ENCODE measurements at places on chromosomes 4 and X.

DNA sequence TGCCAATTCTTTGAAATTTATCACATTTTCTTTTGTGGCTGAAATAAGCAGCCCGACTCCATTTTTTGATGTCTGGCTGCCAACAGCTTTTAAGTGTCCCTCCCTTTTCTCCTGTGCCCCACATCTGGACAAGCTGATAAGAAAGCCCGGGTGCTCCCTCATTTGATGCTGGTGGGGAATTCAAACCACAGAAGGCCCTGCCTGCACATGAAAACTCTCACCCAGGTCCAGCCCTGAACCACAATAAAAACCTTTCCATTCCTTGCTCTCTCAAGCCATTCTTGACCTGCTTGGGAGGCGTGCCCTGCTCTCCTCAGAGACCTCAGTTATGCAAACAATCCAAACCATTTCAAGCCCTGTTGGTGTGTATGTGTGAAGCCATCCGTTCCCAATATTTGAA lies 93.9 kb downstream of the FAM53A start:
- DNase-seq: no peak

DNA sequence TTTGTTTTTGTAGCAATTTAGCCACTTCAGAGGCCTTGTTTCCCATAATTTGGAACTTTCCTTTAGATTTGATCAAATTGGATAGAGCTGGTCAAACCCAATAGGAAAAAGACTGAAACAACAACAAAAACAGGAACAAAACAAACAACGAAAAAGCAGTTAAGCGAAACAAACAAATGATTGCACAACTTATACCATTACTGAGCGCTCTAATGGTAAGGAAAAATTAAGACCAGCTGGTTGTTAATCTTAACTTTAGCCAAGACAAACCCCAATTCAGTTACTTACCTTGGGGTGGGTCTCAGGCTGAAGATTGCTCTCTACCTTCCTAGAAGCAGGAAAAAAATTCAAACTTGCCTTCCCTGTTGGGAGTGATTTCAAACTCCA lies 38.3 kb downstream of the SPCS3 start:
- no peak for DNase-seq

GRCh38 chr4:51843309-51844152 lies 578 bp downstream of the DCUN1D4 start:
- DNase-seq: no peak

- no peak for DNase-seq
These were observed 10.5 kb upstream of the TLR3 start for GRCh38 chr4:186058253-186058979.

DNA sequence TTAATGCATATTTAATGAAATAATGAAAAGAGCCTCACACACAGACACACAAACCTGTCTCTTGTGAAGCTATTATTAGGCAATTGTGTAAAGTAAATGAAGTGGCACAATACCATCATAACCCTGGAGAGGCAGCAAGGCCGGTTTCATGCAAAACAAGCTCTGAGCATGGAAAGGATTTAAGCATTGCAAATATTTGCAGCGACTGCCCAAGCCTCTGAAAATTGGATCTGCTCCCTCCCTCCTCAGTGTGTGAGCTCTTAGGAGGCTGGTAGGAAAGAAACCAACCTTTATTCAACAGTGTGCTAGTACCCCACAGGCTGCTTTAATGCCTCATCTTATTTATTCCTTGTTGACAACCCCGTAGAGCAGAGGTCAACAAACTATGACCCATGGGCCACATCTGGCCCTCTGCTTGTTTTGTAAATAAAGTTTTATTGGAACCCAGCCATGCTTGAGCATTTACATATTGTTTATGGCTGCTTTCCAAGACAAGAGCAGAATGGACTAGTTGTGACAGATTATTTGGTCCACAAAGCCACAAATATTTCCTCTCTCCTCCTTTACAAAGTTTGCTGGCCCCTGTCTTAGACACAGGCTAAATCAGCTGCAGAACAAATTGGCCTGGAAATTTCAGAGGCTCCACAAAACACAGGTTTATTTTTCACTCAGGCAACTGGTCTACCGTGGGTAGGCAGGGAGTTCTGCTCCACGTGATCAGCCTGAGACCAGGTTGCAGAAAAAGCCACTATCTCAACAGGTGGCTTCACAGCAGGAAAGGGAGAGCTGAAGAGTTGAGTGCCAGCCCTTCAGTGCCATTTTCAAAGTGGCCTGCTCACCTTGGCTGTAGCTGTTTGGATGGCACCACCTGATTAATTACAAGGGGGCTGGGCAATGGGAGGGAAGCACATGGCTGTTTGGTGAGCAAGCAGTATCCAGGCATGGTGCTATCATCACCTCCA lies 16.8 kb downstream of the RS1 start:
- no peak for DNase-seq

DNA sequence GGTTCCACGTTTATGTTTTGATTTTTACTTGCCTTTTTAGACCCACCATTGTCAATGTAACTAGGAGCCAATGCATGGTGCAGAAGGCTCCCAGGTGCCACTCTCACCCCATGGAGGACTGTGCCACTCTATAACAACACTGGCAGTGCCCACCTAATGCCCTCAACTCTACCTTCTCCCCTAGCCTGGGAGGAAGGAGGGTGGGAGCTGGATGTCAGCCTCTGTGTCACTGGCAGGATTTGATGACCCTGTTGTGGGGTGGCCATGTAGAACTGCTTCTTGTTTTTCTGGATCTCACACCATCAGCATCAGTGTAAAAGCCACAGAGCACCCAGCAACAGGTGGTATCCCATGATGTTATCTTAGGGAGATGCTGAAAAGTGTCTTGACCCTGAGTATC lies 13.7 kb upstream of the ADH1B start:
- no peak for DNase-seq

DNA sequence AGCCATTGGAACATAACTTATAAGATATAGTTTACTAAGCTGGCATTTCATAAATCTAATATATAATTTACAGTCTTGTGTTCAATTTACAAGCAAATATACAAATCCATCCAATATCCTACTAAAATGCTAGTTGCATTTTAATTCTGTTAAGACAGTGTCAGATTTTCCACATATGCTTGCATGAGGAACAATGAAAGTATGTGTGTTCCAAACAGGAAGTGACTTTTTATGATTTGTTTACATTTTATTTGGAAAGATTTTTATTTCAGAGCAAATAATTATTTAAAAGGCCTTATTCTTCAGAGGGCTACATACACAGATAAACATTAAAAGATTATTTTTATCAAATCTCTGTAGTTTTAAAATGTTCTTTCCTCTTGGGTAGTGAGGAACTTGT lies 130.1 kb downstream of the KLHL34 start:
- DNase-seq: no peak

DNA sequence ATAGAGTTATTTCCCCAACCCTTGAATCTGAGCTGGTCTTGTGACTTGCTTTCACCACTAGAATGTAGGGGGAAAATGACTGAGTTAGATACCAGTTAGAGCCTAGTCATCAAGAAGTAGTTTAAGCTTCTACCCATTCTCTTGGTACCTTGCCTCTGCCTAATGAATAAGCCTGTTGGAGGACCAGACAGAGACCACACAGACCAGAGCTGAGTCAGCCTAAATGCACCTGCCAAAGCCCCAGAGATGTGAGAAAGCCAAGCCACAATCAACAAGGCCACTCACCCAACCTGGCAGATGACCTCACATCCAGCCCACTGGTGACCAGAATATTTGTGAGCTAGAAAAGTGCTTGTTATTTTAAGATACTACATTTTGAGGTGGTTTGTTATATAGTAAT lies 85.2 kb upstream of the DCLK2 start:
- no peak for DNase-seq

- no peak for DNase-seq
These were observed 503.3 kb downstream of the RPA4 start for GRCh38 chrX:97387004-97387403.

DNA sequence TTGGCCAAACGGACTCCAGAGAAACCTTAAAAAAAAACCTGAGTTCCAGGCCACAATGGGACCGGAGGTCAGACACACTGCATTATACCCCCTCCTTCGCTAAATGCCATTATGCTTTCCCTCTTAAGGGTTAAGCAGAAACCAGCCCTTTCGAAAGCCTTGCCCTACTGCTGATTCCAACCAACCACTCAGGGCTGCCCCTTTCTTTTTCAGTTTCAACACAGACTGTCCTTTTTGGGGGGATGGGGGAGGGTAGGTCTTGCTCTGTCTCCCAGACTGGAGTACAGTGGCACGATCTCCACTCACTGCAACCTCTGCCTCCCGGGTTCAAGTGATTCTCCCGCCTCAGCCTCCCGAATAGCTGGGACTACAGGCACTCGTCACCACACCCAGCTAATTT lies 49.5 kb upstream of the MAN2B2 start:
- no peak for DNase-seq

- DNase-seq: no peak
These were observed 2.9 kb downstream of the EVC start for GRCh38 chr4:5713861-5714260.

DNA sequence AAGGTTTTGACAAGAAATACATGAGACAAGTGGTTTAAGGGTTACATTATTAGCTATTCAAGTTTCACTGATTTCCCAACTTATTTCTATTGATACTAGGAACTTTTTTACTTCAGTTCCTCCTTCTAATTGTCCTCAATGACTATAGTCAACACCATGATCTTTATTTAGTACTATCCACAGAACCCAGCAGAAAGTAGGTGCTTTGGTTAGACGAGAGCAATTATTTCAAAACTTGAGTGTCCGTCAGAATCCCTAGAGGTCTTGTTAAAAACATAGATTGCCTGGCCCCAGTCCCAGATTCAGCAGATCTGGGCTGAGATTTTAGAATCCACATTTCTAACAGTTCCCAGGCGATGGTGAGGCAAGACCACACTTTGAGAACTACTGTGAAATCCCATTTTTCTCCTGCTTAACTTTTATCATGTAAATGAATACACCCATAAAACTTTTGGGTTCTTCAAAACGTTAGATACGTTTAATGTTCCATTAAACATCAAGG lies 17.9 kb downstream of the EXOC1 start:
- DNase-seq: no peak

DNA sequence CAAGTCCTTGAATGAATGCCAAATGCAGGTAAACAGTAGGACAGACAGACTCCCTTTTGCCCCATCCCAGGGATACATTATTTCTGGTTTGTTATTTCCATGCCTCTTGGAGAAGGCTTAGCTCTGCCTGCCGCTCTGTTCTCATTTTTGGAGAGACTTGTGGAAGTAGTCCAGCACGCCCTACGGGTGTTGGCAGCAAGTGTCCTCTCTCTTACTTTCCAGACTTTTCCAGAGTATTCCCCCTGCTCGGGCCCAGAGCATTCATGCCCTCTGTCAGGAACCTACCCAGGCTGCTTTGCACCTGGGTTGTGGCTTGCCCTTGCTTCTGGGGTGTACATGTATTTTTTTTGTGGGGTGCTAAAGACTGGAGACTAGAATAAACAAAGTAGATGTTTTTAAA lies 15.3 kb downstream of the SLC34A2 start:
- no peak for DNase-seq
